ENCODE measurements at places on chromosomes 6 and 20.

DNA sequence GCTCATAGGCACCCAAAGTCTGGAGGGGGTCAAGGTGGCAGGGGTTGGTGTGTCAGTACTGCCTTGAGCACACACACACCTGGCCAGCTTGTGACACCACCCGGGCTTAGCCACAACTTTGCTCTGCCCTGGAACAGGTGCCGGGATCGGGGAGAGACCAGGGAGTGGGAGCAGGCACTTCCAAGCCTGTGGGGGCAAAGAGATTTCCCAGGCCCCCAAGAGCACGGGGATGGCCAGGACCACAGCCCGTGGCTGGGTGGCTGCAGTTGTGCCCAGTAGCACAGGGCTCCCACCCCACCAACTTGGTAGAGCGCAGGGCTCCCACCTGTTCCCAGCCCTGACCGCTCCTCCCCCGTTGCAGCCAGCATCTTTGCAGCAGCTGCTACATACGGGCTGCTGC is 40.4 kb downstream of the WASF1 start:
- no peak for DNase-seq

DNA sequence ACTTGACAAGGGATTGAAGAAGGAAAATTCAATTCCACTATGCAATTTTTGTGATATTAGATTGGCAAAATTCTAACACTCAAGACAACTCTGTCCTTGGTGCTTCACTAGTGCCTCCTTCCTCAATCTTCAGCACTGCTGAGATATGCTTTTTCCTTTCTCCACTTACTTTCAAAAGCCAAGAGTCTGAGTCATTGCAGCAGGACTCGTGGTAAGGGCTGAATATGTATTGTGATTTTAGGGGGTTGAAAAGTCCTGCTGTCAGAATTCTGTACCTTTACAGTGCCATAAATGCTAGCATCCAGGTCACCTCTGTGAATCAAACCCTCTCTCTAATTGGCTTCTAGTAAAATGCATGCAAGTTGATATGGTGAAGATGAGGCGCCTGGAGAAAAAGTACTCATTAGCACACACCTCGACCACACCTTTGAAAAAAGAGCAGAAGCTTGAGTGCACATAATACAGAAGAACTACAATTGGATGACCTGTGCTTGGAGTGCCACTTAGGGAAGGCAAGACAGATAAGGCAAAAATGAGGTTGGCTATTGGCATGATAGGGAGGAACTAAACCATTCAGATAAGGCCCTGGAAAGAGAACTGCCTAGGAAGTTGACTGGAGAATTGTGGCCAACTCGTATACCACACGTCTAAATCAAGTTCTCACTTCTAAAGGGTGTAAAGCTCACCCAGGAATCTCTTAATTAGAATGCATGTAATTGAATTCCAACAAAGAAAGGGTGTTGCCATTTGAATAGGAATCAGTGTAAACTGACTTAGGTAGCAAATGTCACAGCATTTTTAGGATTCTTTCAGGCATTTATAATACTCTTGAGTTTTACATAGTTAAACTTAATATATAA is 43.6 kb upstream of the FAM83B start:
- peak; percentile 46 for DNase-seq

GRCh38 chr6:129486327-129486726 is 223.7 kb downstream of the ARHGAP18 start:
- DNase-seq = no peak

GRCh38 chr6:2517401-2517800 is 233.3 kb downstream of the MYLK4 start:
- DNase-seq = no peak

DNA sequence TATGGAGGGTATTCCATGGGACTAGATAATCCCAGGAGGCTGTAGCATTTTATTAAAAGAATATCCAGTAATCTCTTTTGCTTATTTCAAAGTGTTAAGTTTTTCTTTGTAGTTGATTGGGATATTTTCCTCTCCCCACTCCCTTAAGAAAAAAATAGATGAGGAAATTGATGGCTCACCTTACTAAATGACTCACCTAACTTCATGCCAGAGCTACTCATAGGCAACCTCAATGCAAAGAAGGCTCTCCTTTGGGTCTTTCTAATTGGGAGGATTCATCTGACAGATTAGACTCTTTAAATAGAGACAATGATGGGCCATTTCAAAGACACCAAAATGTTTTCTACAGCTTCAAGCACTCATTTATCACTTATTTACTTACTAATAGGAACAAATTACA is 528.5 kb upstream of the BTBD3 start:
- no peak for DNase-seq

GRCh38 chr6:43972179-43972912 is 154.9 kb downstream of the MRPL14 start:
- no peak for DNase-seq

- no peak for DNase-seq
These were observed 2.2 kb downstream of the UQCC1 start for GRCh38 chr20:35409542-35409941.

- DNase-seq = no peak
These were observed 6.8 kb upstream of the POU3F2 start for GRCh38 chr6:98827295-98828159.

- DNase-seq = no peak
These were observed 57.7 kb upstream of the HIVEP2 start for GRCh38 chr6:143002686-143003085.

GRCh38 chr6:121771937-121772720 is 336.7 kb downstream of the GJA1 start:
- no peak for DNase-seq

DNA sequence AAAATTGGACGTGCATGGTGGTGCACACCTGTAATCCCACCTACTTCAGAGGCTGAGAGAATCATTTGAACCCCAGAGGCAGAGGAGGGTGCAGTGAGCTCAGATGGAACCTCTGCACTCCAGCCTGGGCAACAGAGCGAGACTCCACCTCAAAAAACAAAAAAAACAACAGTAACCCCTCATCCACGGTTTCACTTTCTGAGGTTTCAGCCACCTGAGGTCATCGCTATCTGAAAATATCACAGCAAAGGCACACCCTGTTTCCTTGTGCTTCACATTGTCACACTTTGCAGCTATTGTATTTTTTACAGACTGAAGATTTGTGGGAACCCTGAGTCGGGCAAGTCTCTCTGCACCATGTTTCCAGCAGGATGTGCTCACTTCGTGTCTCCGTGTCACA is 54.1 kb upstream of the FOXQ1 start:
- DNase-seq = no peak

- no peak for DNase-seq
These were observed 215.5 kb downstream of the ANKRD60 start for GRCh38 chr20:58012731-58013510.

DNA sequence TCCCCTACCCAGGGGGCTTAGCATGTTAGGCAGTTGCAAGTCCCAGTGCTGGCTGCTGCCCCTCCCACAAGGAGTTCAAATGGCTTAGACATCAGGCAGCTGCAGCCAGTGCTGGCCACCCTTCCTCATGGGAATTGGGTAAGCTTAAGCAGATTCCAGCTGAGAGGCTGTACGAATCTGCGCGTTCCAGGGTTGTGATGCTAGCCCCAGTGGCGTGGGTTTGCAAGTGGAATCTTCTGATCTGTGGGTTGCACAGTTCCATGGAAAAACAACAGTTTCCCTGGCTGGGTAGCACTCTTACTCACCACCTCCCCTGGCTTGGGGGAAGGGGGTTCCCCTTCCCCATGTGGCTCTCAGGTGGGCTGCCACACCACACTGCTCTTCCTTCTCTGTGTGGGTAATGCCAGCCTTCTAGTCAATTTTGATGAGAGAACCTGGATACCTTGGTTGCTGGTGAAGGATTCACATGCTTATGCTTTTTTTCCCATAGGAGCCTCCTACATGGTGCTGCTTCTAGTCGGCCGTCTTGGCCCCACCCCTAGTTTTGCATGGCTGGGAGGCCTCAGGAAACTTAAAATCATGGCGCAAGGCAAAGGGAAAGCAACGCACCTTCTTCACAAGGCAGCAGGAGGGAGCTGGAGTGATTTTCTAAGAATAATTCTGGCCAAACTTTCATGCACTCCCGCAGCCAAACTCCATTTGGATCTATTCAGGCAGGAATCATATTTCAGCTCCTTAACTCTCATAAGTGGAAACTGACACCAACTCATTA is 13.0 kb downstream of the DYNLT2 start:
- no peak for DNase-seq

GRCh38 chr6:111423960-111424846 is 58.8 kb downstream of the REV3L start:
- peak; percentile 44 for DNase-seq

DNA sequence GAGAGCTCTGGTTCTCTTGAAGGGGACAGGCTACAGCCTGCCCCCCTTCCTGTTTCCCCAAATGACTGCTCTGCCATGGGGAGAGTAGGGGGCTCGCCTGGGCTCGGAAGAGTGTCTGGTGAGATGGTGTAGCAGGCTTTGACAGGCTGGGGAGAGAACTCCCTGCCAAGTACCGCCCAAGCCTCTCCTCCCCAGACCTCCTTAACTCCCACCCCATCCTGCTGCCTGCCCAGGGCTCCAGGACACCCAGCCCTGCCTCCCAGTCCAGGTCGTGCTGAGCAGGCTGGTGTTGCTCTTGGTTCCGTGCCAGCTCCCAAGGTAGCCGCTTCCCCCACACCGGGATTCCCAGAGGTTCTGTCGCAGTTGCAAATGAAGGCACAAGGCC is 9.8 kb downstream of the VEGFA start:
- no peak for DNase-seq

GRCh38 chr6:12116264-12116800 is 104.2 kb downstream of the HIVEP1 start:
- no peak for DNase-seq

DNA sequence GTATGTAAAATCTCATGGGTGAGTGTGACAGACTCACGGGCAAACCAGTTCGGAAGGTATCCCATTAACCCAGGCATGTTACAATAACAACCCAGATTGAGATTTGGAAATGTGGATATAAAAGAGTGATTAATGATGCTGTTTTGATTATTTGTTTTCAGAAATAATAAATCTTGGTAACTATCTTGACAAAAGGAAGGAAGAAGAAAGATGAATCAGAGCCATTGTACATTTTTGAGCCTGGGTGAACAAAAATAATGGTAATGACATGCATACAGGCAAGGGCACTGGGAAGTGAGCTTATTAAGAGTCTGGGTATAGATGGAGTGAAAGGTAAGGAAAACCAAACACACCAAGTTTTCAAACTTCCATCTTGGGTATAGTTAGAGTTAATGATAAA is 862.0 kb downstream of the PHF3 start:
- no peak for DNase-seq

- DNase-seq = no peak
These were observed 349.0 kb downstream of the CBLN4 start for GRCh38 chr20:55656231-55656775.

DNA sequence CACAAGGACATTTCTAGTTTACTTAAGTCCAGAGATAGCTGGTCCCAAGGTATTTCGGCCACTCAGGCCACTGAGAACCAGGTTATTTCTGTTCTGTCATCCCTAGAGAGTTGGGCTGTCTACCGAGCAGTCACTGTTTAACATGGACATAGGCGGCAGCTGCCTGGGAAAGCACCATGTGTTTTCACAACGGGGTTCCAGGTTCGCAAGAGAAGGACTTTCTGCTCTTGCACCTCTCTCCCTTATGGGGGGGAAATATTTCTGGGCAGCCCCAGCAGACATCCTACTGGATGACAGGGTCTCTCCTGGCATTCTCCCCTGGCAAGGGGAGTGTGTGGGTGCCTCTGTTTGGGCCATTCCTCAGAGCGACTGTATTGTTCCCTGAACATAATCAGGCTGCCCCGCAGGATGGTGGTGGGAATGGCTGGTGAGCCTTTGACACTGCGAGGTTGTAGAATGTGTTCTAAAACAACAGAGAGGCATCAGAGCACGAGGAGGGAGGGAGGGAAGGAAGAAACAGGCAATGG is 64.4 kb upstream of the DUSP22 start:
- DNase-seq = no peak

DNA sequence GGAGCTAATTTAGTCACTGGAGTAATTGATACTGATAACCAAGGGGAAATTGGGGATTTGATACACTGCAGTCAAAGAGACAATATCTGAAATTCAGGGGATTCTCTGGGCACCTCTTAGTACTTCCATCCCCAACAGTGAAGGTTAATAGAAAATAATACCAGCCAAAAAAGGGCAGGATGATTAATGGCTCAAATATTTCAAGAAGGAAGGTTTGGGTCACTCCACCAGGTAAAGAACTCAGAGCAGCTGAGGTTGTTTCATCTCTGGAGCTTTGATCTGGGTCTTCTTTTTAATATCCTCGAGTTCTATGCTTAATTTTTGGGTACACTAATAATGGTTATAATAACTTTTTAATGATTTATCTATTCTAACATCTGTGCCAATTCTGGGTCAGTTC is 70.8 kb downstream of the CDKAL1 start:
- DNase-seq = peak; percentile 15

GRCh38 chr6:44430326-44430725 is 42.8 kb downstream of the CDC5L start:
- DNase-seq = no peak

DNA sequence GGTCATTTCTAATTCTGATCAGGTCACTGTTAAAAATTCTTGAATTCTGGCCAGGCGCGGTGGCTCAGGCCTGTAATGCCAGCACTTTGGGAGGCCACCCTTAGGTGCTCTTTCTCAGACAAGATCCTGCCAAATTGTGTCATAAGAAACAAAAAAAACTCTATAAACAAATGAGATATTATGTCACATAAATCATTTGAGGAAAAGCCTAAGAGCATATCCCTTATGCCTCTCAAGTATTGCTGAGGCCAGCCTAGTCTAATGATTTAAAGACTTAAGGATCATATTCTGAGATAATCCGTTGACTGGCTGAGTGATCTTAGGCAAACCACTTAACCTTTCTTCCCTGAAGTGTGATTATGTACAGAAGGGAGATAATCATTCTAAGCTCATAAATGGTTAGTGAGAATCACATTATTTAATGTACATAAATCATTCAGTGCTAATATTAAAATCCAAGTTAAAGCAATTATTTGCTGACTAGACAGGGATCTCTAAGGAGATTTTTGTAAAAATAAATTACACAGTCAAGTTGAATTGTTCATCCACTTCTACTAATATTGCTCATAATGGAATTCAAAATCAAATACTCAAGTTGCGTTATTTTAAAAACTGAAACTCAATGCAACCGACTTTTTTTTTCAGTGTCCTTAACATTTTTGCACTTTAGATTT is 365.4 kb downstream of the PHF3 start:
- no peak for DNase-seq

GRCh38 chr6:120447605-120448004 is 886.7 kb downstream of the TBC1D32 start:
- no peak for DNase-seq

DNA sequence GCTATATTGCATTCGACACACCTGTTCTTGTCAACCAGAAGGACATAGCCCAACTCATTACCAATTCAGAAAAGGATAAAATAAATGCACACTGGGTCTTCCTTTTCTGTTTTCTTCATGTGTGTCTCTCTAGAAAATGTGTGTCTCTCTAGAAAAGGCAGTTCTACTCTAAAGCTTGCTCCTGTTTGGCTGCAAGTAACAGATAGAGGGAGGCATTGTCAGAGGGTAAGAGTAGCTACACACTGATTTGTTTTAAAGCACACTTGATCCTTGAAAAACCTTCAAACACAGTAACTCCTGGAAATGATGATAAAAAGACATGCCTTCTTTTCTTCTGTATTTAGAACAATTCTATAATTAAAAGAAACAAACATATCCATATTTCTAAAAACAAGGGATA is 21.3 kb downstream of the GRM1 start:
- no peak for DNase-seq
